Small intestine (tissue), 16 donors: ENCODE measurements at places on chromosomes 2 and 18.

- H3K36me3 ChIP-seq = no peaks in the 10 kb centered on the region
- no peaks in the 10 kb centered on the region for H3K27me3 ChIP-seq
- no peak for DNase-seq
- no peak overlapping the region for H3K4me3 ChIP-seq
- no peaks in the 10 kb centered on the region for H3K4me1 ChIP-seq
Observed at GRCh38 chr2:33377048-33377447, 99.4 kb upstream of the RASGRP3 start.

DNA sequence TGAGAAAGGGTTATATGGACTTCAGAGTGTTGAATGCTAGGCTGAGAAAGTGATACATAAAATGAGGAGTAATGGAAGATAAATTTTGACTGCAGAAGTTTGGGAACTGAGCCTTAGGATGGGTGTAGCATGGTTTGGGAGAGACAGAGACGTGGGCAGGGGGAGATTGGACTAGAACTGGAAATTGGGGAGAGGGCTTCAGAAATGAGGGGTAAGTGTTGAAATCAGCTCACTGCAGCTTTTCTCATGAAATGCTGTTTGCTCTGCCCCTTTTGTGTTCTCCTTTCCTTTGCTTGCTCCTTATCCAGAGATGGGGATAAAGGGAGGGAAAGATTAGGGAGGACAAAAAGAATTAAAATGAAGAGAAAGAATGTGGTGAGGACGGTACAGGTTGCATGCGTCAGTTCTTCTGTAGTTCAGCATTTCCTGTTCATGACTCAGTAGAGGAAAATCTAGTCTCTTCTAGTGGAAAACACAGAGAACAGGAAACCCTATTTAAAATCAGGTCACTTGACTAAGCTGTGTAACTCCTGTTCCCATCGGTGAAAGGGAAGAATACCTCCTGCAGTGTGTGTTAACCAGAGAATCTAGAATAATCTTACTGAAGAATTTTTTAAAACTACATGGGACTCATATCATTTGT is 105.6 kb downstream of the CRIM1 start:
- DNase-seq = no peak
- H3K27ac ChIP-seq = no peak overlapping the region
- H3K4me3 ChIP-seq = no peak overlapping the region
- no peaks in the 10 kb centered on the region for H3K36me3 ChIP-seq
- no peaks in the 10 kb centered on the region for H3K27me3 ChIP-seq

DNA sequence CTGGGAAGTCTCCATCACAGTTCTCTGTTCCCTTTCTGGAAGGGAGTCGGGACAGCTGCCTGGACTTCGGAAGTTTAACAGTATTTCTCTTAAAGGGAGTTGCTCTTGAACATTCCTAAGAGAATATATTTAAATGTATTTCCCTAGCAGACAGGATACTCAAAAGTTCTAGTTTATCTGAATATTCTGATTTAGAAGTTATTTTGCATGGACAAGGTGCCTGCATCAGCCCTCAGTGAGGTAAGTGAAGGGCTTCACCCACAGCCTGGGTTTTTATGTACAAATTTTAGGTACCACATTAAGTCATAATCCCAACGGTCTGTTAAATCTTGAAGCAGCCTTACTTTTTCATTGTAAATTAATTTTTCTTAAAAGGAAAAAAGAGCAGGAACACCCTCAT is 65.1 kb upstream of the REV1 start:
- H3K27me3 ChIP-seq = no peaks in the 10 kb centered on the region
- no peak for DNase-seq
- no peak overlapping the region for H3K4me3 ChIP-seq
- H3K36me3 ChIP-seq = peaks cover 3% of the 10 kb centered on the region

GRCh38 chr18:47389210-47389609 is 137.8 kb upstream of the SKOR2 start:
- no peak overlapping the region for H3K4me3 ChIP-seq
- no peak overlapping the region for H3K27ac ChIP-seq
- no peak for DNase-seq
- H3K36me3 ChIP-seq = no peaks in the 10 kb centered on the region
- H3K4me1 ChIP-seq = no peaks in the 10 kb centered on the region
- no peaks in the 10 kb centered on the region for H3K27me3 ChIP-seq
